ENCODE measurements at places on chromosomes 2 and 18.

GRCh38 chr2:169007941-169008340 lies 23.2 kb downstream of the ABCB11 start:
- DNase-seq: no peak

GRCh38 chr18:36655930-36656329 lies 172.9 kb downstream of the TPGS2 start:
- no peak for DNase-seq

- DNase-seq: no peak
These were observed 289.7 kb upstream of the KCNJ3 start for GRCh38 chr2:154408786-154409185.

GRCh38 chr2:160909781-160910242 lies 250.4 kb upstream of the TANK start:
- DNase-seq: no peak

- no peak for DNase-seq
These were observed 1.9 kb downstream of the CNPPD1 start for GRCh38 chr2:219174801-219175200.

Data from bronchial epithelial cell (primary cell).